ENCODE measurements at places on chromosomes 13 and 19.

DNA sequence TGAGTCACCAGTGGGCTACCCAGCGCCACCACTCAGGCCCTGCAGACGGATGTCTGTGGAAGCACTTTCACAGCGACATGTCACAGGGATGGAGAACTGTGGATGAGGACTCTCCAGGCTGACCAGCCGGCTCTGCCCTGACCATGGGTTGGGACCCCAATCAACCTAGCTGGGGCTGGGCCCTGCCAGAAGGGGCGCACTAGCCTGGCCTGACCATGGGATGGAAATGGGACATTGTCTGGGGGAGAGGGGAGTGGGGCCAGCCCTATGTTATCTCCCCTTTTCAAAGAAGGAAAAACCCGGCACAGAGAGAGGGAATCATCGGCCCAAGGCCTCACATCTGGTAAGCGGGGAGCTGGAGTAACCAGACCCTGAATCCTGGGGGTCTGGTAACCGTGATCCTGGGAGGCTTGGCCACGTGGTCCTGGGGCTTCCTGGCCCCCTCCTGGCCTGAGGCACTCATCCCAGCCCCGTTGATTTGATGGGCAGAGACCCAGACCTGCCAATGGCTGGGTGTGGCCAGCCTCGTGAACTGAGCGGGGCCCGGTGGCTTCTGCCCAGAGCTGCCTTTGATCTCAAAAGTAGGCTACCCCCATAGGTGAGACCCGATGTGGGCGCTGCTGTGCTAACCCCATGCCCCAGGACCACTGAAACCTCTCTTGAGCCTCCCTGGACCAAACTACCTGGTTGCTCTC is 11.2 kb upstream of the SLC7A10 start:
- no peak for DNase-seq

- DNase-seq = peak; percentile 66
Measured at GRCh38 chr19:19444681-19445155, 39.2 kb downstream of the GATAD2A start.

- DNase-seq = no peak
Measured at GRCh38 chr13:45021250-45021649, 31.9 kb downstream of the GPALPP1 start.

DNA sequence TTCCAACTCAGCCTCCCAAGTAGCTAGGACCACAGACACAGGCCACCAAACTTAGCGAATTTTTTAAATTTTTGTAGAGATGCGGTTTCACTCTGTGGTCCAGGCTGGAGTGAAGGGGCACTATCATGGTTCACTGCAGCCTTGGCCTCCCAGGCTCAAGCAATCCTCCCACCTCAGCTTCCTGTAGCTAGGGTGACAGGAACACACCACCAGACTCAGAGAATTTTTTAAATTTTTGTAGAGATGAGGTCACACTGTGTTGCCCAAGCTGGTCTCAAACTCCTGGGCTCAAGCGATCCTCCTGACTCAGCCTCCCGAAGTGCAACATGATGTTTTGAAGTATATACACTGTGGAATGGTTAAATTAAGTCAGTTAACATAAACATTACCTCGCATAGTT is 263.6 kb downstream of the OXGR1 start:
- no peak for DNase-seq

GRCh38 chr13:35157143-35157755 is 215.2 kb downstream of the NBEA start:
- peak; percentile 47 for DNase-seq

All from AG20443 (cell line).